ENCODE measurements at places on chromosomes 7 and 10.

DNA sequence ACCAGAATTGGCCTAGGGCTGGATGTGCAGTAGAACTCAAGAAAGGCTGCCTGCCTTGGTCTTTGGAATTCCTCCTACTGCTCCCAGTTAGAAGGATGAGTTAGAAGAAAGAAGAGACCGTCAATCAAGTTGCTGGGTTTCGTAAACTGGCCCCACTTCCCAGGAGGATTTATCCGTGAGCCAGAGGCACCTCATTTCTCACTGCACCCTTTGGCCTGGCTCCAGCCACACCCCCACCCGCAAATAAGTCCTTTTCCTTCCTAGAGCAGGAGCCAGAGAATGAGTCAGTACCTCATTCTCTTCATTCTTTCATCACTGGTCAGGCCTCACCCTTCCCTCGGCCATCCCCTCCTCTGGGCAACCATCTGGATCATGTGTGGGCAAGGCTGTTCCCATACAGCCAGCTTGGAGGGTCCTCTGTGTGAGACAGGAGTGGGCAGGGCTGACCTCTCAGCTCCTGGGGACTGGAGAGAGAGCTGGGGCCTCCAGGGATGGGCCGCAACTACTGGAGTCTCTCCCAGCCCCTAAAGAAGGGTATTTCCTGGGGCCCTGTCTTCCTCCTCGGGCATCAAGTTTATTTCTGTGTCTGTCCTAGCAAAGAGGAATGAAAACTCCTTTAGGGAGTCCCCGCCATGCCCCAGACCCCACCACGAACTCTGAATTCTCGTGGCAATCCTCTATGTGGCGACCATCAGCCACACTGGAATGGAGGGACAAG is 87.2 kb upstream of the DUSP5 start:
- no peak for DNase-seq

- no peak for DNase-seq
Measured at GRCh38 chr7:142085428-142085827, 26.1 kb upstream of the MGAM2 start.

DNA sequence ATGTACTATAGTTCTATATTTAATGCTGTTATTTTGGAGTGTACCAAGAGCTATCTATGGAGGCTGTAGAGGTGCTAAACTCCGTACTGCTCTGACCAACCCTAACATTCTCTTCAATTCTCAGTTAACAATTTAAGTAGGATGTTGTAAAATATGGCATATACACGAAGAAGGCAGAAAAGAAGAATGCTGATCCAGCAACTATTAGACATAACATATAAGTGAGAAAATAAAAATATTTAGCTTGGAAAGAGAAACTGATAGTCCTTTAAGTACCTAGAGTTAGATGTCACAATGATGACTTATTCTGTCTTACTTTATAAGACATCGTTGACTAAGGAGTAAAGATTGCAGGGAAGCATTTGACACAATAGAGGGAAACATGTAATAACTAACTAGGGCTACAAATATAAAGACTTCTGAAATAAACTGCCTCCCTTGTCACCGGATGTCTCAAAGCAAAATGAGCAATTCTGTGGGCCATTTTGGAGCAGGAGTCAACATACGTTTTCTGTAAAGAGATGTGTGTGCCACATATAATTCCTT is 159.5 kb downstream of the CPEB3 start:
- DNase-seq, result no peak

DNA sequence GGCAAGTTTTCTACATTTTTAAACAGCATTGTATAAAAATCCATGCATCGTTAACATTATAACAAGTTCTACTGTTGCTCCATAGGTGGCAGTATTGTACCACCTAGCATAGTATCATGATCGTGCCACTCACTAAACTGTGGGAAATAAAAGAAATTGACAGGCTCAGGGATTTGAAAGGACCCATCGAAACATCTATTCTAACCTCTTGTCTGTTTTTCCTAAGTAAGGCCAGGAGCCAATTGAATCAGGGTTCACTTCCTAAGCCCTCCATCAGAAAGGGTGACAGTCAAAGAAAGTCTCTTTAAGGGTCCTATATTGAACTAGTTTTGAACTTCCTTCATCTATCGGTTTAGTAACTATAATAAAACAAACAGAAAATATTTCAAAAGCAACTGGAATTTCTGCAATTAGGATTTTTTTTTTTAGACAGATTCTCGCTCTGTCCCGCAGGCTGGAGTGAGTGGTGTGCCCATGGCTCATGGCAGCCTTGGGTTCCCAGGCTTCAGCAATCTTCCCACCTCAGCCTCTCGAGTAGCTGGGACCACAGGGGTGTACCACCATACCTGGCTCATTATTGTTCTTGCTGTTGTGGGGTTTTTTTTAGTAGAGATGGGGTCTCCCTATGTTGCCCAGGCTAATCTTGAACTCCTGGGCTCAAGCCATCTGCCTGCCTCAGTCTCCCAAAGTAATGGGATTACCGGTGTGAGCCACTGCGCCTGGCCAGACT is 9.4 kb downstream of the HACD1 start:
- no peak for DNase-seq

GRCh38 chr7:153389261-153389660 is 629.7 kb downstream of the ACTR3B start:
- DNase-seq, result no peak

DNA sequence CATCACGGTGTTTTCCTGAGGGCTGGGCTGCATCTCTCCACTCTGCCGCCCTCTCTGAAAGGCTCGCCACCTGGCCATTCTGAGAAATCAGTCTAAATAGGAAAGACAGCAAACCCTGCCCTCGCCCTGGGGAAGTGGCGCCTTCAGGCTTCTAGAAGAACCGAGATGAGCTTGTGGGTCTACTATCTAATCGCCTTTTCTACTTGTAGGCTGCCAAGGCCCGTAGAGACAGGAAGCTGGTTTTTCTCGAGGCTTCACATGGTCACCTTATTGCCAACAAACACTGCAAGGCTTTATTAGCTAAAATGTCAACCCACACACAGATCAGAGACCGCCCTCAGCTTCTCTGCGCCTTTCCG is 21.4 kb downstream of the LAT2 start:
- DNase-seq, result no peak

DNA sequence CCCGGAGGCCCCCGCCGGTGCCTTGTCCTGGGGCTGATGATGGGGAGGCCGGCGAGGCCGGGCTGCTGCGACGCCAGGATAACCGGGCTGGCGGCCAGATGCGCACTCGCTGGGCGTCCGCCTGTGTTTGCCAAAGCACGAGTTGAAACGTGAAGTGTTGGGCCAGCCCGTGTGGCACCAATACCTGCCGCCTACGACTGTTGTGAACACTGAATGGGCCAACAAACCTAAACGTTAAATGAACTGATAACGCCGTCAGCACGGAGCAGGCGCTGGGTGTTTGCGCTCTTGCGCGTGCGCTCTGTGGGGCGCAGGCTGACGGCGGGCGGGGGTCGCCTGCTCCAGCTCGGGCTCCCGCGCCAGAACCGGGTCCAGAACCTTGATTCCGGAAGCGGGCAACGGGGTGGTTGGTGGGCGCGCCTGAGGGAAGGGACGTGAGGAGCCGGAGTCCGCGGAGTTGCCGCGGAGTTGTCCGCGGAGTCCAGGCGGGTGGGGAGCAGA is 658 bp downstream of the CYP2E1 start:
- DNase-seq, result peak; percentile 27

DNA sequence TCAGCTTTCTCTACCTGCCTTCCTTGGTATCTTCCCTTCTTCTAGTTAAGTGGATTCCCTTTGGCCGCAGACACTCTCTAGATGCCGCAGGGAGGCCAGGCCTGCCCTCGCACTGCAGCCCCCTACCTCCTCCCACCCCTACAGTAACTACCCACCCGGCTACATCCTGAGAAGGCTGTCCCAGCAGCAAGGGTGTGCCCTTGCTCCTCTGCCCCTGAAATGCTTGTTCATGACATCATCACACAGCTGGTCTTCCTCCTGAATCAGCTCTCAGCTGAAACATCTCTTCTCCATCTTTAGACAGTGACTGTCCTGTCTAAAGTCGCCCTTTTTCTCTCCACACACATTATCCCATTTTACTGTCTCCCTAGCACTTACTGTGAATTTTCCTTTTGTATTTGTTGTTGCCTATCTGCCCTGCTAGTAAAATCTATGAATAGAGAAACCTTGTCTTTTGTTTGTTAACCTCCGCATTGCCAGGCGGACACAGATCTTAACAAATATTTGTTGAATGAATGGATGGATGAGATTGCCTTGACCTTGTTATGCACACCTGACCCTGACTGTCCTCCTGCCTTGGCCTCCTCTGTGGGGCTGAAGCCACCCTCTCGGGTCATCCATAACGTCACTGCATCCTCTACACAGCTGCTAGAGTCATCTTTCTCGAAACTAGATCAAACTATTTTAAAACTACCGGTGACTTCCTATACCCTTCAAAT is 108.9 kb upstream of the GATA3 start:
- no peak for DNase-seq

GRCh38 chr10:119608316-119609155 is 11.8 kb upstream of the TIAL1 start:
- DNase-seq, result peak; percentile 27

DNA sequence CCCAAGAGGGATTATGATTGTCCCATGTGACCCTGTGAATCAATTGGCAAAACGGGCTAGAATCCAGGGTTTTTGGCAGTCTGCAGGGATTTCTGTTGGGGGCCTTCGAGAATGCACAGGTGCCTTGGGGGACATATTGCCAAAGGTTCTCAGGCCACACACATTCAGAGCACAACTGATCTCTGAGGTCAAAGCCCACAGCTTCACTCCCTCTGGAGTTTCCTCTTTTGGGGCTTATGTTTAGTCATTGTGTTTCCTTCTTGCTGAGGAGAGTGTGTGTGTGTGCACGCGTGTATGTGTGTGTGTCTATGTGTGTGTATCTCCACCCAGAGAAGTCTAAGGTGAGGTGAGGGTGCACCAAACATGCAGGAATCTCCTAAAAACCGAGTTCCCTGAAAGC is 8.8 kb downstream of the PPIF start:
- no peak for DNase-seq

GRCh38 chr7:29196971-29197595 is 2.5 kb downstream of the CHN2 start:
- no peak for DNase-seq

DNA sequence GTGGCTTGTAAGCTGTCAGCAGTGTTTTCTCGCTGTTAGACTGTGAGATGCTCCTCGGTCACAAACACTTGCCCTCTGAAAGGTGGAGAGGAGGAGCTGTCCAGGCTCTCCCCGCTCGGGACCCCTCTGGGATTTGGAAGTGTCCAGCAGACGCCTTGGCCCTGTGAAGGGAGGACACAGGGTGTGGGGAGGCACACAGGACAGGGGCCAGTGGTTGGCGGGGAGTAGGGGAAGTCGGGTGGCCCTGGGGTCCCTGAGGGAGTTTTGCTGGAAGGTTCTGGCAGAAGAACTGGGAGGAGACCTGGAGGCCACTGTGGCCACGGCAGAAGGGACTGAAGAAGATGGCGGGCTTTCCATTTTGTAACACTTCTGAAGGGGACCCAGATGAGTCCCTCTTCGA is 47.2 kb upstream of the DPYSL4 start:
- DNase-seq, result peak; percentile 5

GRCh38 chr7:152931633-152932032 is 172.1 kb downstream of the ACTR3B start:
- DNase-seq, result no peak

DNA sequence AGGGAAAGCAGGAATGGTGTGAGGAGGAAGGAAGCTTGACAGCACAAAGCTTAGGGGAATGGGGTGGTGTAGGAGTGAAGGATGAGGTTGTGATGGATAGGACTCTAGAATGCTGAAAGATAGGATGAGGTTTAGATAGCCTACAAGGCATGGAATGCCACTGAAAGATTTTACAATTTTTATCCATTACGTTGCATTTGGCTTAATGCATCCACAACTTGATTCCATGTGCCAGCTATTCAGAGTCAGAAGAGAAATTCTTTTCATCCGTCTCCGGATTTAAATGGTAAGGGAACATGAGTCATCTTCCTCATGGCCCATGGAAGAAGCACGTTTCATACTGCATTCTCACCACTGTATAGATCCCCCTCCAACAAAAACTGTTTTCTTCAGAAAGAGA is 212.4 kb upstream of the BMPER start:
- no peak for DNase-seq

DNA sequence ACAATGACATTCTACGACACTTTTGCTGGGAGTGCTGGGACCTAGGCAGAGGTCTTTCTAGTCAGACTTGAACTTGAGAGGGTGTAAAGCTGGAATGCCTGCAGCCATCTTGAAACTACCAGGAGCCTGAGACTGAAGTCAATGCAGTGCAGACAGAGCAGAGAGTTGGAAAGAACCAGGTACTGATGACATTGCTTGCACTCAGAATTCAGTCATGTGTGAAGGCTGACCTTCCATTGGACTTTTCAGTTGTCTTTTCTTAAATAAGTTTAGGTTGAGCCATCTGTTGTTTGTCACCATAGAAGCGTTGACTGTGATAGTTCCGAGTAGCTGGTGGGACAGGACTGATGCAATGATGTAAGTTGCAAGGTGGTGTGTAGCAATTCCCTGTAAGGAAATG is 3.1 kb upstream of the PLPP4 start:
- no peak for DNase-seq

GRCh38 chr10:121015916-121016315 is 164.8 kb downstream of the WDR11 start:
- no peak for DNase-seq

GRCh38 chr10:122931088-122931906 is 20.9 kb downstream of the FAM24A start:
- no peak for DNase-seq

GRCh38 chr10:86263907-86264306 is 102.7 kb downstream of the GRID1 start:
- no peak for DNase-seq

GRCh38 chr7:81430150-81430549 is 339.7 kb downstream of the HGF start:
- DNase-seq, result no peak

DNA sequence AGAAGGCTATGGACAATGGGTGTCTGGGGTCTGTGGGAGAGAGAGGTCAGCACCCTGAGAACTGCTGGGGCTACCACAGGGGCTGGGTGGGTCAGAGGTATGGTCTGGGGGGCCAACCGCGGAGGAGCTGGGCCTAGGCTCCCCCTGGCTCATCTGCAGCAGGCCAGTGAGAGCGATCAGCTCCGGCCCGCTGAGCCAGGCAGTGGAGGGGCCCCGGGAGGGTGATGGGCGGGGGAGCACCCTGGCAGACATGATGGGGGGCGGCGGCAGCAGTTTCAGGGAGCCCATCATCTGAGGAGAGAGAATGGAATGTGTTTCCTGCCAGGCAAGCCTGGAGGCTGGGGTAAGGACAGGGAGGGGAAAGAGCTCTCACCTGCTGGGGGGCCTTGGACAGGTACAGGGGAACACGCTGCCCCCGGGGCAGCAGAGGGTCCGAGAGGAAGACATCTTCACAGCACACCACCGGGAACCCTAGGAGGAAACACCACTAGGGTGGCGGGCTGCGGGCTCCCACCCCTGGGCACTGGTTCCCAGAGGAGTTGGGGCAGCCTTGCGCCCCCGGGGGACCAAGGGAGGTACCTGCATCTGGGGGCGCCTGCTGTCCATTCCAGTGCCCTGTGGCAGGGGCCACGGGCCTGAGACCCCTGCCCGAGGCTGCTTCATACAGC is 1.3 kb downstream of the SAP25 start:
- no peak for DNase-seq

GRCh38 chr10:22850541-22850940 is 77.3 kb upstream of the ARMC3 start:
- DNase-seq, result no peak

Measured in posterior cingulate gyrus (tissue), 11 donors.